Omental fat pad (tissue), 4 donors: ENCODE measurements at places on chromosomes 4 and X. TPM values are rescaled to one million over a fixed set of nuclear protein-coding genes. Genes with fewer than 3 reads are reported as not detected.

The UGDH gene
- 653 TPM for total RNA-seq

DNA sequence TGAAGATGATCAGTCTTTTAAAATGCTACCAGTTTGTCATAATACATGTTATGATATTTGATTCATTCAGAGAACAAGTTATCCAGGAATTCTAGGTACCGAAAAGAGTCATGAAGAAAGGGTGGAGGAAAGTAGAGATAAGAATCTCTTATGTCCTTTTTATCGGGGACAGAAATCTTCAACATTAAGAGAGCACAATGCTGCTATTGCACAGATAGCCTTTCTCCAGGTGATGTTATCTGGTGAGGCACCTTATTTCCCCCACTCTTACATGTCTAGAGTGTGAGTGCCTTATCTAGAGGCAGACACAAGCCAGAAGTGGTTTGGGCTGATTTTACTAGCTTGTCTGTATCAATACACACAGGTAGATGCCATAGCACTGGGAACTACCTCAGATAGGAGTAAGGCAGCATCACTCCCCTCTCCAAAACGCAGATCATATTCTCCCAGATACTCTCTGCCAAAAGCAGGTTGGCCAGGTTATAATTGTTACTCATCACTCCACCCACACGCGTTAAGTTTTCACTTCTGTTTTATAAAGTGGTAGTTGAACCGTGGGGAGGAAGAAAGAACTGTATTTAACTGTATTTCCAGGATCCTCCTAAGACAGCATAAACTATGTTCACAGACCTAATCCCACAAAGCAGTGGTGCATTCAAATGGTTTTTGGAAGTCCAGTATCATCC is 38.4 kb downstream of the AREG start:
- no peak for DNase-seq

GRCh38 chr4:177339477-177340374 is 30.1 kb downstream of the NEIL3 start:
- DNase-seq, result no peak

GRCh38 chr4:7398104-7398423 is 36.7 kb downstream of the PSAPL1 start:
- DNase-seq, result no peak

GRCh38 chr4:66568001-66568400 is 897.7 kb upstream of the EPHA5 start:
- no peak for DNase-seq

- no peak for DNase-seq
These were observed 1906.6 kb upstream of the TENM3 start for GRCh38 chr4:180336494-180337090.

- no peak for DNase-seq
These were observed 420.8 kb downstream of the DTHD1 start for GRCh38 chr4:36702245-36702644.

GRCh38 chr4:15331930-15332329 is 95.9 kb upstream of the C1QTNF7 start:
- DNase-seq, result no peak

- no peak for DNase-seq
These were observed 193.4 kb upstream of the GPR101 start for GRCh38 chrX:137227151-137227550.

- DNase-seq, result no peak
These were observed 14.1 kb downstream of the XIAP start for GRCh38 chrX:123873956-123874355.

The ODAPH gene
- total RNA-seq, result not detected

DNA sequence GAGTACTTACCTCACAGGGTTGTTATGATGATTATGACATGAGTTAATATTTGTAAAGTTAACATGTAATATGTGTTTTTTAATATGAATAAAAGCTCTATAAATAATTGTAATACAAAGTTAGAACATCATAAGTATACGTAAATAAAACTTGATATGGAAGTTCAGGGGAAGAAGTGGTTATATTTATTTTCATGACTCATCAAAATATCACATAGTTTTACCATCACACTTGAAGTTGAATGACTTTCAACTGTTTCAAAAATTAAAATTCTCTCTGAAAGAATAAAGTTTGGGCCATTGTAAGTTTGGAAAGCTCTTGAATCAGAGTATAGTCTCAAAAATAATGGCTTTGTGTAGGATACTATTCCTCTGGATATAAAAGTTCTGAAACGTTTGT is 8.3 kb downstream of the SH2D1A start:
- no peak for DNase-seq

The SFRP2 gene
- 34.7 TPM for total RNA-seq

DNA sequence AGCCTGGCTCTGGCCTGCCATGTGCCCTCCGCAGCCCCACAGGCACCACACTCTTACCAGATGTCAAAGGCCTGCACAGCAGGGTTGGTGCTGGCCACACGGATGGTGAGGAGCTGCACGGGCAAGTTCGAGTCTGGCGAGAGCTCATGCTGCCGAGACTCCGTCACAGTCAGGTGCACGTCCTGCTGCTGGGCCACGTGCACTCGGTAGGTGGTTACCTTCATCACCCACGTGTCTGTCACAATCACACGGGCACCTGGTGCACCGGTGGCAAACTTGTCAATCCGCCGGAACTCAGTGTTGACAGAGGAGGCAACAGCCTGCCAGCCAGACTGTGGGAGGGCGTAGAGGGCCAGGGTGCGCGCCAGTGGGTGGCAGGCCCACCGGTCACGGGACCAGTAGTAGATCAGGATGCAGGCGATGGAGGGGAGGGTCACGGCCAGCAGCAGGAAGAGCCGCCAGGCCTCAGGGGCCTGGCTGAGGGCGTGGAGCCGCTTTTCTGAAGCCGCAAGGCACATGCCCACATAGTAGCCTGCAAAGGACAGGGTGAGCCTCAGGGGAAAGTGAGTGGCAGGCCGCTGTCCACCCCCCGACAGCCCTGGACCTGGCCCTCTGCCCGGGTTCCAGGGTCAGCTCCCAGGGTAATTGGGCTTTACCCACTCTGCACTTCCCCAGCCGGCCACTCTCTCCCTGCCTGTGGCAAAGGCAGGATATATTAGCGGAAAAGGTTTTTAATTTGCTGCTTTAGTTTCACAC is 2.9 kb downstream of the TMEM129 start:
- no peak for DNase-seq

GRCh38 chr4:171650543-171650942 is 162.7 kb upstream of the GALNTL6 start:
- DNase-seq, result no peak

- DNase-seq, result no peak
These were observed 144.8 kb downstream of the FAT4 start for GRCh38 chr4:125459531-125459930.

The CTAG2 gene
- total RNA-seq, result not detected

The SCD5 gene
- total RNA-seq, result 19.9 TPM

DNA sequence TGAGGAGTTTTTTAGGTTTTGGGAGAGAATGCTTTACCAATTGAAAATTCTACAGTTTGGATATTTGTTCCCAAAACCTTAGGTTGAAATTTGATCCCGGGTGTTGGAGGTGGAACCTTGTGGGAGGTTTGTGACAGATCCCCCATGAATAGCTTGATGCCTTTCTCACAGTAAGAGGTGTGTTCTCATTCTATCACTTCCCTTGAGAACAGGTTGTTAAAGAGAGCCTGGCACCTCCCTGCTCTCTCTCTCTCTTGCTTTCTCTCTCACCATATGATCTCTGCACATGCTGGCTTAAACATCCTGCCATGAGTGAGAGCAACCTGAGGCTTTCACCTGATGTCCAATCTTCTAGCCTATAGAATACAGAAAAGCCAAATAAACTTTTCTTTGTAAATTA is 1475.5 kb upstream of the AGA start:
- DNase-seq, result no peak

DNA sequence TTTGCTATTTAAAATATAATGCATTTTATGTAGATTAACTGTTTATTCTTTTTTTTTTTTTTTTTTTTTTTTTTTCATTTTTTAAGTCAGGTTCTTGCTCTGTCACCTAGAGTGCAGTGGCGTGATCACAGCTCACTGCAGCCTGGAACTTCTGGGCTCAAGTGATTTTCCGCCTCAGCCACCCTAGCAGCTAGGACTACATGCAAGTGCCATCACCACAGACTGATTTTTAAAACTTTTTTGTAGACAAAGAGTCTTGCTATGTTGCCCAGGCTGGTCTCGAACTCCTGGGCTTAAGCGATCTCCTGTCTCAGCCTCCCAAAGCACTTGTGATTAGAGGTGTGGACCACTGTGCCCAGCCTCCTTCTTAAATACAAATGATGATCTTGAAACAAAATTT is 159.9 kb downstream of the CAMK2D start:
- DNase-seq, result no peak

DNA sequence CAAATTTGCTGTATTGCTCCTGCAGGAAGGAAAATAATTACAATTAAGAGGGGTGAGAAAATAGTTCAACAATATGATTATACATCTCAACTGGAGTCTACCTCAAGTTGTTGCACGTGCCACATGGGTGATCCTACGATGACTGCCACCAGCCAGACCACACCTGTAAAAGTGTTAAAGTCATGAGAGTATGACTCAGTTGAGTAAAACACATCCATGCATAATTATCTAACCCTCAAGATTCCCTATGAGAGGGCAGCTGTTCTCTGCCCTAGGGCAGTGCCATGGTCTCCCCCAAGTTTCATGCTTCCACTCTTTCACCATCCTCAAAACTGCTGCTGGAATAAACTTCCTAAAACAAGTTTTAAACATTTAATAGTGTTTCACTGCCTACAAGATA is 44.1 kb downstream of the QRFPR start:
- DNase-seq, result no peak

The PFKFB1 gene
- total RNA-seq, result 14.5 TPM

The FAM149A gene
- total RNA-seq, result 13.1 TPM

The FSTL5 gene
- total RNA-seq, result not detected

DNA sequence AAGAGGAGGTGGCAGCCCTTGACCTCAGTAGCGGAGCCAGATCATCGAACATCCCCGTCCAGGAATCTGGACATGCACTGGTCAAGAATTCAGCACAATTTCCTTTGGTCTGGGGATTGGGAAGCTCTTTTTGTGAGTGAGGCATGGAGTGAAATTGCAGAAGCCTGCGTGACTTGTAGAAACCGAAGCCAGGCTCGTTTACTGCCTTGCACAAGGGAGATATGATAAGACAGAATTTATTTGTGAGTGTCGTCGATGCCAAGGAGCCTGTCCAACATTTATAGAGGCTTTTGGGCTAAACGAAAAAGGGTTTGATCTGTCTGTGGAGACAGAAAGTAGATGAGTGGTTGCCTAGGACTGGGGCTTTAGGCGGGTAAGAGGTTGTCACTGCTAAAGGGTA is 50.6 kb downstream of the TBL1X start:
- DNase-seq, result no peak

The SLC49A3 gene
- 21.1 TPM for total RNA-seq

The TRIM61 gene
- total RNA-seq, result 0.93 TPM

GRCh38 chrX:135432881-135433521 is 11.3 kb downstream of the SMIM10L2A start:
- no peak for DNase-seq

DNA sequence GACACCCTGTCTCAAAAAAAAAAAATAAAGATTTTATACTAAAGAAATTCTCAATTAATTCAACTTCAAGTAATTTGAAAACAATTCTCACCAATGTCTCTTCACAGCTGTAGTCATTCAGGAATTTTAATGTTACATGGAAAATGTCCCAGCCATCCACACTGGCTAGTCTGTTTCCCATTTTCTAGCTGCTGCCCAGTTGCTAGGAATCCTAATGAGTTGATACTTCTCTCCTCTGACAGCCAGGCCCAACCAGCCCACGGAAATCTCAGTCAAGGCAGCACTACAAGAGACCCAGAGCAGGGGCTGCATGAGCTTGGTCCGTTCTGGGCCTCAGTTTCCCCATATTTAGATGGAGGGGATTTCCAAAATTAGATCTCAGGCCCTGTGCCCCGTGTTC is 59.1 kb downstream of the CASP3 start:
- DNase-seq, result no peak

GRCh38 chrX:7109838-7110793 is 37.4 kb upstream of the STS start:
- no peak for DNase-seq
